Esophagus muscularis mucosa (tissue), 4 donors: ENCODE measurements at places on chromosomes 4 and X. TPM values are rescaled to one million over a fixed set of nuclear protein-coding genes. Genes with fewer than 3 reads are reported as not detected.

DNA sequence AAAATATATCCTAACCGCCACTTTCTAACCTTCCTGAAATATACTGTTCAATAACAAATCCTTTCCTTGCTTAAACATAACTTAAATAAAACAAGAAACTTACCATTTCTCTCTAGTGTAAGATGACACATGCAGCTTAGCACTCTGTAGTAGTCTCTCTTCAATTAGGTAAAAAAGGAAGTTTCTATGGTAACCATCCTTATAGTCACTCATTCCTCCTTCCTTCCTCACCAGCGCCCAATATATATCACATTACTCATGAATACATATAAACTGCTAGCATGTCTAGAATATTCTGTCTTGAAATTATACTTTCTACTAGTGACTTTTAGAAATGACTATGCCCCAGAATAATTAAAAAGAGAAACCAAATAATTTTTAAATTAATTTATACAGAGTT is 112.2 kb downstream of the SNCA start:
- DNase-seq = no peak

GRCh38 chr4:36509845-36510244 is 228.4 kb downstream of the DTHD1 start:
- DNase-seq = no peak

GRCh38 chr4:89788206-89789072 is 48.5 kb downstream of the SNCA start:
- DNase-seq = no peak

DNA sequence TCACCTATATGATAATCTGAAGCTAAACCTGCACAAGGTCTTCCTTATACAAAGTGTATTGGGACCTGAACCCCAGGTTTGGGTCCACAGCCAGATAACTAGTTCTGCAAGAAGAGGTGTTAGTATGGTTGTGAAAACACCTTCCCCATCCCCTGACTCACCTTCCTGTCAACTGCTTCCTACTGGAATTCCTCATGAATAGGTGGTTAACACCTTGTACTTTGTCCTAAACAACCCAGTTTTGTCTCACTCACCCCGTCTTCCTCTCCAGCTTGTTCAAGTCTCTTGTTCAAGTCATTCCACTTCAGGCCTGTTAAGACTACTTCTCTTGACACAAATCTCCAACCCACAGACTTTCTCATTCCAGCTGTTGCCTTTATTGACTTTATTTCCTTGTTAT is 45.5 kb downstream of the CCNG2 start:
- DNase-seq = no peak

DNA sequence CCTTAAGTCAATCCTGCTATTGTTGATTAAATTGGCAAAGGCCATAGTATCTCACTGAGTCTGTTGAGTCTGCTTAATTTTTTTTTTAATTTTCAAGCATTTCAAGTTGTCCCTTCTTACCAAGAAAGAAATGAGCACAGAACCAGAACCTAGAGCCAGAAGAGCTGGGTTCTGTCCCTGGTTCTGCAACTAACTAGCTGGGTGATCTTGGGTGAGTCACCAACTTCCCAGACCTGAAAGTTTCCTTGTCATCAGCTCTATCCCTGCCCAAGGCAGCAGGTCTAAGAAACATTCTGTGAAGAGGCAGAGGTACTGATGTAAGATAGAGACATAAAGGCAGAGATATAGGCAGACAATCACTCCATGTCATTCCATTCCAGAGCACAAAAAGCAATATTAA is 17.3 kb downstream of the TEC start:
- no peak for DNase-seq

DNA sequence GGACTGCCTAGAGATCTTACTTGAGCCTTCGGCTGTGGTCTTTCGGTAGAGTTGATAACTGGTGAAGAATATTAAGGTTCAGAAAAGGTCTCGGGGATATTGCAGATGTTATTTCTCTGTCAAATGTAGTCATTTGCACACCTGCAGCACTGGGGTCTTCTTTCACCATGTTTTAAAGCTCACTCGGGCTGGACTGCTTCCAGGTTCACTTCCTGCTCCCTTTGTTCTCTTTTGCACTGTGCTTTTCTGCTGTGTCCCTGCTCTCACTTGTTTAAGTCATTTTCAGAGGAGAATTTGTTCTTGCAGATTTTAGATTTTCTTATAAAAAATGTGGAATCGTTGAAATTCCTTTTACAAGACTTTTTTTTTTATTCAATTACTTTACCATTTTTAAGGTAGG is 68.5 kb downstream of the BMPR1B start:
- no peak for DNase-seq

DNA sequence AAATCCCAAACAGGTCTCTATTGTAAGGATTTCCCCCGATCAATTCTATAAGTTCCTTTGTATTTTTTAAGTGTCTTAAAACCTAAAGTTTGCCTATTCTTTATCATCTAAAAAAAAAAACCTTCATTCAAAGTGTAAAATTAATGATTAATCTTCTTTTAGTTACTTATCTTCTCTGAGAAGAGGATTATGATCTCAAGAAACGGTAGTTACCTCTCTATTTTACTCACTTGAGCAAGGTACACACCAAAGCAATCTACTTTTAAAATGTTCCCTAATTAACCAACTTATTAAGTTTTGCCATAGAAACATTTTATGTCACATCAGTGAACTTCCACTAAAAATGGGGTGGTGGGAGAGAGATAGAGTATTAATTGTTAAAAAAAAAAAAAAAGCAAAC is 15.2 kb upstream of the GALNT7 start:
- DNase-seq = no peak

DNA sequence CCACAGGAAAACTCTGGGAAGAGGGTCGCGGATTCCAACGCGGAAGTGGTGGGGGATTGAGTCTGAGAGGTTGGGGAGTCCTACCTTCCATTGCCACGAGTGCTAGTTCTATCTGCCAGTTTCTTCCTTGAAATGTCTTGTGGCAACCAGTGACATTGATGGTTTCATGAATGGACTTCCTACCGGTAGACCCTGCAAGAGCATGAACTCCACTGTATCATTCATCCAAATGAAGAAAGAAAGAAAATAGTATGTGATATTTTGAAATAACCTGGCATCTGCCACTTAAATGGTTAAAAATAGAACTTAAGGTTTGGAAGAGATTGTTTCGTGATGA is 1.1 kb upstream of the SLC10A7 start:
- DNase-seq = no peak

DCHS2 gene
- 5.8 TPM for total RNA-seq

VBP1 gene
- total RNA-seq = 41.5 TPM

ARR3 gene
- not detected for total RNA-seq

ZNF157 gene
- not detected for total RNA-seq

SSX4B gene
- not detected for total RNA-seq
